ENCODE measurements at places on chromosomes 12 and 14.
A peak's percentile ranks its signal among the peaks of the same experiment; 100 is the strongest.

DNA sequence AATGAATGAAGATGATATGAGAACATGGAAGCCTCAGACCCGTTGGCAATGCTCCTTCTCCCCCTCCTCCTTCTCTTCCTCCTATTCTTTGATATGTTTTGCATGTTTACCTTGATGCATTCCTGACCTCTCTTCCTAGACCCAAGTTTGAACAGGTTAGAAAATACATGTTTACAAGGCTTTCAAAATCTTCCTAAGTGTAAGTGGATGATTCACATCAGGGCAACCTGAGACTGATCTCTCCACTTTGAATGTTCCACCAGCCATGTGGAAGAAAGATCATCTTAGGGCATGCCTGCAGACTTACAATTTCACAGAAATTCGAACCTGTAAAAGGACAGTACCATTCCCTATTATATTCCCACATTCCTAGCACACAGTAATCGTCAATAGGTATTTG, 18.0 kb upstream of the LDHB start:
- no peak for DNase-seq

GRCh38 chr14:50520947-50521815, 11.2 kb downstream of the MAP4K5 start:
- DNase-seq = no peak

GRCh38 chr12:2283916-2284315, 231.1 kb downstream of the CACNA1C start:
- DNase-seq = peak; percentile 47

- DNase-seq = peak; percentile 81
Observed at GRCh38 chr12:93166541-93167307, 211.0 kb upstream of the NUDT4 start.

DNA sequence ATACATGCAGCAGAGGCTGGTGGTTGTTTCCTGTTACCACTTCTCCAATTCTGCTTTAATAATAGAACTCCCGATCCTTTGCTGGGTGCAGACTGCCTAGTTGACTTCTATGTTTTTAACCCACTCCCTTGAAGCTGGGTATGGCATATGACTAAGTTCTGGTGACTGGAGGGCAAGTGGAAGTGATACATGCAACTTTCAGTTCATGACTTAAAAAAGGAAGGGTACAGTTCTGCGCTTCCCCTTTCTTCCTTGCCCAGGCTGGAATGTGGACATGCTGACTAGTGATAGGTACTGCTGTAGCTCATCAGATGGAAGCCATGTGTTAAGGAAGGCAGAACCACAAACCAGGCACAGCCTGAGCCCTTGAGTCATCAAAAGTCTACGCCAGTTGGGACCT, 2.4 kb upstream of the A2M start:
- no peak for DNase-seq

GRCh38 chr14:63088865-63089264, 43.6 kb upstream of the KCNH5 start:
- no peak for DNase-seq

DNA sequence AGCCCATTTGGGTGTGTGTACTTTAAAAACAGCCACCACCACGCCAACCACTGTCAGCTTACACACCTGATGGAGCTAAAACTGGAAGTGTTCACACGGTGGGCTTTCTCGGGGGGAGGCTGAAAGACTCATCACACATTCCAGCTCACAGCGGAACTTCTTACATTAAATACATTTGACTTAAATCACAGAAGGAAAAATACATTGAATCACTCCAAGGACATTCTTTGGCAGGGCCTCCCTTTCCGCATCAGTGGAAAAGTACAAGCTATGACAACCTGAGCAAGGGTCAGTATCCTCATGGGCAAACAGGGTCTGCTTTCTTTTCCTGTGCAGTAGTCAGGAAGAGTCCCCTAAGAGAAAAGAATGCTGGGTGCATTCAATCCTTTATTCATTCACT, 31.0 kb upstream of the TC2N start:
- no peak for DNase-seq

- DNase-seq = no peak
Observed at GRCh38 chr12:52971679-52972329, 22.9 kb downstream of the KRT18 start.

GRCh38 chr14:69262516-69262915, 2.6 kb downstream of the GALNT16 start:
- no peak for DNase-seq

- DNase-seq = no peak
Observed at GRCh38 chr14:32709027-32709426, 229.7 kb upstream of the NPAS3 start.

DNA sequence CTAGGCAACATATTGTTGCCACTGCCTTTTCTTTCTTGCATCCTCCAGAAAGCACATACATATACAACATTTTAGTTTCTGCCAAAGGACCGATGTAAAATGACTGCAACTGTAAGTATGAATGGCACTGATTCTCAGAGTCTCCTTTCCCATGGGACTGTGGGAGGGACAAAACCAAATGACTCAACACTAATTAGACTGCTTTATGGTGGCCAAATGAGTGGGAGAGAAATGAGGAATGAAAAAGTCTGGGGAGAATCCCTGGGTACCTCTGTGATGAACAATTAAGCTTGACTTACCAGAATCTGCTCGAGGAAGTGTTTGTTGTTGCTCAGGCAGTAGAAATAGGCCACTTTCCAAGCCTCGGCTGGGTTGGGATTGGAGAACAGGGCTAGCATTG, 10.1 kb downstream of the ZFYVE26 start:
- no peak for DNase-seq

DNA sequence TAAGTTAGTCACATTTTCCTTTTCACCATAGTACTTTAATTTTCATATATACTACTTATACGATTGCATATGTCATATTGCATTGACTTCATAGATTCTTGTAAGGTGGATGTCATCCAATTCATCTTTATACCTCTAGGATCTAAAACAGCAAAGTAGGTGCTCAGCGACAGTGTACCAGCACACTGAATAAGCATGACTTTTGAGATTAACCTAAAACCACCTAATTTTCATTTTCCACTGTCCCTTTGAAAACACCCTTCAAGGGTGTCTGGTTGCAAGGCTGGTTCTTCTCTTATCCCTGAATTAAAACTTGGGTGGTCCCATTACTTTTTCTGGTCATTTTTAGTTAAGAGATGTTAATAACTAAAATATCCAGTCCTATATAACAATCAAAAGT, 4.4 kb downstream of the GPR19 start:
- DNase-seq = no peak

GRCh38 chr12:29035112-29035511, 114.0 kb upstream of the FAR2 start:
- DNase-seq = no peak

DNA sequence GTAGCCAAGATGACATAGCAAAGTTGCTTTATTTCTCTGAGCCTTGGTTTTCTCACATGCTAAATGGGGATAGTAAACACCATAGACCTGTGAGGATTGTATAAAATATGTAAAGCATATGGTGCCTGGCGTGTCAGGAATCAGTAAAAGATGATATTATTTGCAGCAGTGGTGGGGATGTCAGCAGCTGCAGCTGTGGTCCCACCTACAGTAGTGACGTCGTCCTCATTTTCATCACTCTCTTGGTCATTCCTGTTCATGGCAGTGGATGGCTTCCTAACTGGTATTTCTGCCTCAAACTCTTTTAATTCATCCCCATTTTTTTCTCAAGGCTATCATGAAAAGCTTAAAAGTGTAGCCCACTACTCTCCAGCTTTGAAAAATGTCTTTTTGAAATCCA, 12.1 kb downstream of the BMAL2 start:
- no peak for DNase-seq

- DNase-seq = no peak
Observed at GRCh38 chr12:68344126-68344525, 12.0 kb upstream of the MDM1 start.

DNA sequence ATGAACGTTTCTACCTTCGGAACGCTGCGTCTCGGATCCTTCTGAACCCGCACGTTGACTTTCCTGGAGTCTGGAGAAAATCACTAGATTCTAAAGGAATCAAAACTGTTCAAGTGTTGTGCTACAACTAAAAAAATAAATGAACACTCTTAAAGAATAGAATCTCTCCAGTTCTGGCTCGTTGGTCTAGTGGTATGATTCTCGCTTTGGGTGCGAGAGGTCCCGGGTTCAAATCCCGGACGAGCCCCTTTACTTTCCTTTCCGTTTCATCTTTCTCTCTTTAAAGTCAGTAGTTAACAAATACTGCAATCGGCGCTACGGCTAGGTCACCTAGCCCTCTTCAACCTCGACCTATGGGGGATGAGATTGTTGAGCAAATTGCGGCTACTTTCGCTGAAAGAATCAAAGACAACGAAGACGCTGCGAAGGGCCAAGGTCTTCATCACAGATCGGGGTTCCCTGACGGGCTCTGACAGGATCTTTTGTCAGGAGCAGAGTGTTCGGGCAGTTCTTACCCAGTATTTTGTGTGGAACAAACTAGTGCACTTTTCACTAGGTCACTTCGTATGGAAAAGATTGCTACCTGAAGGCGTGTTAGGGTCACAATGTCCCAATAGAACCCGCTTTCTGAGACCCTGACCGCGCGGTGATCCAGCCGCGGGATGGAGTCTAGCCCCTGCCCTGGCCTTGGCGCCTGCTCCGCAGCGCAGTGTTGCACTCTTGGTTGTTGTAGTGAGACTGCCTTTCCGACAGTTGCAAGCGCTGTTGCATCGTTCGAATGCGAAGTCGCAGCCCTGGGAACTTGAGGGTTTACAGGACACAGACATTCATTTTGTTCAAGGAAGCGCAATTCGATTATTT, 8.4 kb downstream of the OR6S1 start:
- DNase-seq = no peak

DNA sequence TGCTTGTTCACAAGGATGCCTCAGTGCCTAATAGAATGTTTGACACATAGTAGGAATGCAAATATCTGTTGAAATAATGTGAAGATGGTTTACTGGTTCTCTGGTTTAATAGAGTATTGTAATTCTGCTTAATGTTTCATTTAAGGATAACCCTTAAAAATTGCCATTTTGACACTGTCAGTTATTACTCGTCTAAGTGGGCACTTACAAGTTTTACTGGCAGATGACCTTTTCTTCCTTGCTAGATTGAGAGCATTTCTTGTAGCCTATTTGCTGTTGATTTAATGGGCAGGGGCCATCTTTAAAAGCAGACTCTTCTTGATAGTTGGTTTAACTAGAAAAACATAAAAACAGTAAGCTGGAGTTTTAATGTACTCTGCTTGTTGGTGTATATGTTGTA, 1.9 kb downstream of the TMEM263 start:
- DNase-seq = peak; percentile 41

DNA sequence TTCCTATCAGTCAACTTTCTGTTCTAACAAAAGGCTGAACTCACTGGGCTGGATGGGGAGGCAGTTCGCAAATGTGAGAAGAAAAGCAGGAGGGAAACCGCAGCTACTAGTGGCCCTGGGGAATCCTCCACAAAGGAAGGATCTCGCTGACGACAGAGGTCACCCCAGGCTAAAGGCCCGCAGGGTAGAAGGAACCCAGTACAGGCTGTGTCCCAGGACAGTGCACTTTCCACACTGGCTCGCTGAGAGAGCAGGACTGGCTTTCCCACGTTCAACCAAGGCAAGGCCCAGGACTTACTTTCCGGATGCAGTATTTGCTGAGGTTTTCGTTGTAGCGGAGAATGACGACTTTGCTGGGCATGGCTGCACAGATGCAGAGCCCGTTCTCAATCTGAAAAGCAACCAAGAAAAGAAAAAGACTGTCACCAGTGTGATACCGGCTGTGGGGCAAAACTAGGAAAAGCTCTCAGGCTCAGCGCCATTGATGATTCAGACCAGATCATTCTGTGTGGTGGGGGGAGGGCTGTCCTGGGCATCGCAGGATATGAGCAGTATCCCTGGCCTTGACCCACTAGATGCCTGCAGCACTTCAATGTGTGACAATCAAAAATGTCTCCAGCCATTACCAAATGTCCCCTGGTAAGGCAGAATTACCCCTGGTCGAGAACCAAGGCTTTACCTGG, 36.3 kb downstream of the PRKAB1 start:
- DNase-seq = no peak

DNA sequence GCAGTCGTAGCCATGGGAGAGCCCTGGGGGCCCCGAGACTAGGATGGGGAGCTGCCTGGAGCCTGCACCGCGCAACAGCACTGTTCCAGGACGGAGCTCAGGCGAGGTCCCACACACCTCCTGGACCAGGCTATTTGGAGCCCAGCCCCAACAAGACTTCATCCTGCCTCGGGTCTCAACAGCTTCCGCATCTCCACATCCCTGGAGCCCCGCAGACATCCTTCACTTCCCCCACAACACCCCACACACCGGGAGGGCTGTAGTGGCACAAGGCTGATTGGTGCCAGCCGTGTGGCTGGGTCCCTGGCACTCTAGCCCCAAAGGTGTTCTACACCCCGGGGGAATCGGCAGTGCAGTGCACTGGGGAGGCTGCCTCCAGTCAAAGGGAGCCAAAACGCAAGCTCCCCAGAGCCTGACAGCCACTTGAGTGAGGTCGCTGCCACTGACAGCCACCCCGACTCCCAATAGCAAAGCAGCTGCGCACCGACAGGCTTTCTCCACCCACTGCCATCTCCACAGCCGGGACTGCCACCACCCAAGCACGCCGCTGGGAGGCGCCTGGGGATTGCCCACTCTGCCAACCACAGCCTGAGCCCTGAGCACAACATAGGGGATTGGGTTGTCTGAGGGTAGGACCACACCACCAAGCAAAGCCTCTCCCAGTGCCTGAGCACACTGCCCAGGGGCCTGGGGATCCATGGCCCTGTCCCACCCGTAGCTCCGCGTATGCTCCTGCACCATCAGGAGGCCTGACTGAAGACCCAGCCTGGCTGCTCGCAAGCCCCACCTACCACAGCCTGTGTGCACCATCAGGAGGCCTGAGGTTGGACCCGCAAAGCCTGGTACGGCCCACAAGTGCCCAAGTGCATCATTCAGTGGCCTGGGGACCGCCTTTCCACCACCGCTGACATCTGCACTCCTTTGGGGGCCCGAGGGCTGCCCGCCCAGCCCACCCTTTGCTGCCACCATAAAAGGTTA, 13.2 kb upstream of the KLRF1 start:
- DNase-seq = peak; percentile 74

GRCh38 chr14:95432144-95433093, 84.0 kb downstream of the SYNE3 start:
- peak; percentile 47 for DNase-seq

DNA sequence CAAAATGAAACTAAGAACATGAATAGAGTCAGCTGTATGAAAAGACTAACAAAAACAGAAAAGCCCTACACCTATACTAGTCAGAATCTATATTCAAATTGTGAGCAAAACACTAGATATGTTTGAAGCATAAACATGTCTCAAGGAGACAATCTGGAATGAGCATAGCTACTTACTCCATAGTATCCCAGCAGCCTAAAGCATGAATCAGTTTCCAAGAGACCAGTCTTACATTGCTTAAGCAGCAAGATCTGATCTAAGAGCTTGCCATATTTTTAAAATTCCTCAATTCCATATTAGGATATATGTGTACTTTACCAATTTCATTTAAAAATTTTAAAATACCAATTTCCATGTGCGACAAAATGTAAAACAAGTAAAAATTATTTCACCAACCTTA, 7.7 kb downstream of the CAPS2 start:
- DNase-seq = no peak

GRCh38 chr12:31527083-31527482, 63.9 kb downstream of the DENND5B start:
- DNase-seq = no peak

GRCh38 chr12:32897281-32897610, 669 bp upstream of the PKP2 start:
- DNase-seq = no peak

All from OCI-LY7 (cell line).